Naive thymus-derived CD4-positive, alpha-beta T cell (primary cell): ENCODE measurements at places on chromosomes 4 and X. TPM values are rescaled to one million over a fixed set of nuclear protein-coding genes. Genes with fewer than 3 reads are reported as not detected.

CFI gene
- not detected for total RNA-seq

CYLC1 gene
- not detected in 2 replicates for total RNA-seq

HOPX gene
- total RNA-seq, result 46.3 and 46.8 TPM in 2 replicates

GAGE12J gene
- total RNA-seq, result not detected

UGT8 gene
- total RNA-seq, result not detected

C4orf36 gene
- not detected for total RNA-seq

PPP1R2C gene
- not detected for total RNA-seq

LIMCH1 gene
- total RNA-seq, result not detected

GBA3 gene
- not detected for total RNA-seq

PAGE1 gene
- total RNA-seq, result not detected

ANKRD50 gene
- total RNA-seq, result 0.73 TPM

HEPH gene
- total RNA-seq, result 0.19 TPM in 1 of 2 replicates, not detected in the other

SRPX gene
- not detected for total RNA-seq

DUSP21 gene
- total RNA-seq, result not detected

ARX gene
- not detected for total RNA-seq

WDR17 gene
- total RNA-seq, result 1.5 TPM

DIPK2B gene
- not detected for total RNA-seq

MTNR1A gene
- total RNA-seq, result not detected

CCNA2 gene
- 0.24 TPM for total RNA-seq

TREX2 gene
- total RNA-seq, result 3.8 TPM

AKAP4 gene
- total RNA-seq, result not detected

APBB2 gene
- 0.42 TPM for total RNA-seq

F11 gene
- total RNA-seq, result not detected

UBE2A gene
- 57.8 and 60.2 TPM in 2 replicates for total RNA-seq

VCX3B gene
- total RNA-seq, result not detected

ZCCHC18 gene
- total RNA-seq, result 2.2 TPM

IL15 gene
- total RNA-seq, result 8.7 TPM

ATP1B4 gene
- total RNA-seq, result not detected

USP17L18 gene
- total RNA-seq, result not detected

EGF gene
- total RNA-seq, result 0.86 TPM

FAM9C gene
- not detected for total RNA-seq
